ENCODE measurements at places on chromosomes 11 and 22. TPM values are rescaled to one million over a fixed set of nuclear protein-coding genes. Genes with fewer than 3 reads are reported as not detected.

GRCh38 chr11:76764941-76765665 is 18.1 kb upstream of the TSKU start:
- DNase-seq = peak; percentile 86

DNA sequence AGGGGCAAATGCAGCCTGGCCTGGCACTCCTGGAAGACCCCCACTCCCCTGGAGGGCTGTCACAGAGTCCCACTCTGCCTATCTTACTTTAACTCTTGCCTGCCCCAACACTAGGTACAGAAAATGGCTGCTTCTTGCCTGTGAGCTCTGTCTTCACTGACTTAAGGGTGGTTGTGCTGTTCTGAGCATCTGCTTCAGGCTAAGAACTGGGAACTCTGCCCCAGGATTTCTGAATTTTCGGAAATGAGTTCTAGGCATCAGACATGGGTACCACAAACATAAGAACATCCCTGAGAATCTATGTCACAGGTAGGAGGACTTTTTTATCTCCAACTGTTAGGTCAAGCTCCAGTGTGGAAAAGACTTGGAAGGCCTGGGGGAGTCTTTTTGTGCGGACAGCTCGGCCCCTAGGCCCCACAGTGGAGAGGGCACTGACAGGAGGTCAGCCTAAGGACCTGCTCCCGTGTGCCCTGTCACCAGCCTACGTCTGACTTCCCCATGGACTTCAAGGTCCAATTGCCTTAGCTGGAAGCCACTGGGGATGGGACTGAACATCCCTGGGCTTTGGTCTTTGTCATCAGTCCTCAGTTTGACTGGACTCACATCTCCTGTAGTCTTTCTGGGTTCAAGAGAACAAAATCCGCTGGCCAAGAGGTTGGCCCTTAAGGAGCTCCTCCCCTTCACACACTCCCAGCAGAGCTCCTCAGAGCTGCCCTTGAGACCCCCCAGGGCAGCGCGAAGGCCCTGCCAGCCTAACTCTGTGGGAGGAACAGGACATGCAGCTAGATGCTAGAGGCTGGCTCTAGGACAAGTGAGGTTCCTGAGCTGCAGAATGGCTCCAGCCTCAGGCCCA is 31.9 kb downstream of the PPP2R1B start:
- DNase-seq = no peak

- DNase-seq = no peak
These were observed 2237.9 kb upstream of the RAG2 start for GRCh38 chr11:38835966-38836365.

LDHAL6A gene
- not detected for total RNA-seq

NELL1 gene
- not detected for total RNA-seq

Measured in chondrocyte (in vitro differentiated cells).